Glutamatergic neuron (in vitro differentiated cells): ENCODE measurements at places on chromosomes 1 and 21.

- peak; percentile 21 for DNase-seq
Measured at GRCh38 chr1:239125027-239125426, 261.3 kb upstream of the CHRM3 start.

- no peak for DNase-seq
Measured at GRCh38 chr1:8589571-8589970, 227.9 kb downstream of the RERE start.

DNA sequence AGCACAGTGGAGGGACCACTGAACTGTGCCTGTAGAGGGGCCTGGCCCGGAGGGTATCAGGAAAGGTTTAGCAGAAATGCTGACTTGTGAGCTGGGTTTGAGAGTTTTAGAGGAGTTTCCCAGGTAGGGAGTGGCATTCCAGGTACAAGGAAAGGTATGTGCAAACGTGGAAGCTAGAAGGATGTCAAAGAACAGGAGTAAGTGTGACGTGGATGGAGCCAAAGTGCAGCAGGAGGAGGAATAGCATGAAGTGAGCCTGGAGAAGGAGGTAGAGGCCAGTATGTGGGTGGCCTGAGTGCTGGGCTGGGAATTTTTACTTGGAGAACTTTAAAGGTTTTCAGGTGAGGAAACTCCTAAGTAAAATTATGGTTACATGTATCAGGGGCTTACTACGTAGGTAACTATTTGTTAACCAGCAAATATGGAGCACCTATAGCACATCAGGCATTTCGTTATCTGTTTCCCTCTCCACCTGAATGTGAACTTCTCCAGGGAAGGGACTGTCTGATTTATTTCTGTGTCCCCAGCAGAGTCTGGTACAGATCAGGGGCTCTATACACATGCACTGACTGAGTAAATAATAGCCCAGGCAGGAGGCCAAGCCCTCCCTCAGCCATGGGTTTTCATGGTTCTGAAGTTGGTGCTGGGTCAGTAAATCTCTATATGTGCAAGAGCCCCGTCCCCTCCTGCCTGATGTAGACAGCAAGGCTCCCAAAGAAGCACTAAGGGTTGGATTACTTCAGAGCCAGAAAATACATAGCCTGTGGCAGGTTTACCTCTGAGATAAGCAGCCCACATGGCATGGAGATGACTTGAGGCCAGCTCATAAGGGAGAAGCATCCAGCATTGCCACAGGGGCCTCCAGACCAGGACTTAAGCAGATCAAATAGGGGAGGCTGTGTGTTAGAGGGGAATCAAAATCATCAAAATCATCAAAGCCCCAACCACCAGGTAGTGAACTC is 43.4 kb downstream of the CDCP2 start:
- DNase-seq: no peak

GRCh38 chr1:156102633-156103511 is 11.6 kb upstream of the LMNA start:
- DNase-seq: no peak

DNA sequence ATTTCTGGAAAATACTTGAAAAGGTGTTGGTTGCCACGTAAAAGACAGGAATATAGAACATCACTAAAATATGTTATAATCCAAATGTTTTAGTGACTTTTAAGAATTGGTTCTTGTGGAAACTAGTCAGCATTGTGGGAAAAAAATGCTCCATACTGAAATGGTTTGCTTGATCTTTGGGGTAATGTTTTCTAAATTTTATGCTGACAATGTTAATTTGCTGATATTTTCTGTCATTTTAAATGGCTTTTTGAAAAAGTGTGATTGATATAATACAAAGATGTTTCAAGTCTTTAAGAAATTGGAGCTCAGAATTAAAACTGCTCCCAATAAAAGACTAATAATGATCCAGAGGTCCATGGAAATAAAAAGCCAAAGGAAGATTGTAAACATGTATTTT is 610.9 kb downstream of the ADGRL2 start:
- no peak for DNase-seq

DNA sequence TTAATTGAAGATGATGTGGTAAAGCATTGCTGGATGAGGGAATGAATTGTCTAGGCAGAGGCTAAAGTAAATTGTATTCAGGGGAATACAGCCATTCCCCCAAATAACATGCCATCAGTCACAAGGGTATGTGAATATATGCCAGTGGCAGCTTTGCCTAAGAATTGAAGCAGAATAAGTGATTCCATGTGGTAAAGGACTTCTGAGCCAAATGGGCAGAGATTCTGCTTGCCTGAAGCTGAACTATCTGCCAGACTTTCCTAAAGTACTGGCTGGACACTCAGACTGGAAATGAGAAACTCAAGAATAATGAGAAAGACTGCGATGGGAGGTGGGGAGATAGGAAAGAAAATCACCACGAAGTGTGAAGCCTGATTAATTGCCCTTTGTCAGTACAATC is 2.4 kb downstream of the LIX1L start:
- no peak for DNase-seq

- no peak for DNase-seq
Measured at GRCh38 chr1:242770366-242770765, 245.9 kb upstream of the PLD5 start.

- DNase-seq: peak; percentile 75
Measured at GRCh38 chr1:231161667-231162296, at the start of gene TRIM67. TSS of gene TRIM67 (plus strand) at chr1:231162058. CDS start at chr1:231162970, 912 bp downstream.

DNA sequence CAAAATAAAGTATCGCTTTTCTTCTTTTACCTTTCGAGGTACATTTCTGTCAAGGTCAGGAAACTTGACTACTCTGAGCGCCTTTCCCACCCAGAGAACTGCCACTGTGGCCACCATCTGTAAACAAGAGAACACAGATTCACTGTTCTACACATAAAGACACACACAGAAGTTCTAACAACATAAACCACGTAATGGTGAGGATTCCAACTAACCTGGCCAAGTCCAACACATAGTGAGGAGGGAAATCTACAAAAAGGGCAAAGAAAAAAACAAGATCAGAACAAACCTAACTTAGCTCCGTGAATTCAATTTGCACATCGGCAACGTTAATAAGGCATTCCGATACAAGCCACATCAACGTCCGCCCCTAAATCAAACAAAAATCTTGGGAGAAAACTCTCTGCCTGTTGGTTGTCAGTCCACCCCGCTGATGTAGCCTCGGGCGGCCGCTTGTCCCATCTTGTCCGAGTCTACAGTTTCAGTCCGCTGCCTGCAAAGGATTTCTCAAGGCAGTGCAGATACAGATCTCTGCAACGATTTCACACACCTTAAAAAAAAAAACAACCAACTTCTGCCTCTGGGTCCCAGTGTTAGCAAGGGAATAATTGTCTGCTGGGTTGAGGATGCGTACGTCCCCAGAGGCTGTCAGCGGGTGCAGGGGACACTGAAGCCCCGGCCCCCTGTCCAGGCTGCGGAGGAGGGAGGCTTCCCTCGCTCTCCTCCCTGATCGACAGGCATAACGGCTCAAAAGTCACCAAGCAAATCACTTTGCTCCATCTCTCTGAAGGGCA is 1.0 kb downstream of the SLC35D1 start:
- DNase-seq: peak; percentile 35

- no peak for DNase-seq
Measured at GRCh38 chr1:75618382-75618781, 7.5 kb upstream of the SLC44A5 start.
